ENCODE measurements at places on chromosomes 7 and 10. TPM values are rescaled to one million over a fixed set of nuclear protein-coding genes. Genes with fewer than 3 reads are reported as not detected.

MMD2 gene
- total RNA-seq = 5.7 TPM

TUBAL3 gene
- total RNA-seq = 0.49 TPM

HTR5A gene
- 0.22 TPM for total RNA-seq

NME8 gene
- total RNA-seq = not detected

SEMA3E gene
- total RNA-seq = 9.2 TPM

ZNF467 gene
- total RNA-seq = 4.6 TPM

GPC2 gene
- total RNA-seq = 28.8 TPM

VWDE gene
- total RNA-seq = 1.4 TPM

HYAL4 gene
- total RNA-seq = not detected

PRF1 gene
- 0.71 TPM for total RNA-seq

ASAH2 gene
- 1.5 TPM for total RNA-seq

SUV39H2 gene
- 31.0 TPM for total RNA-seq

ZNF248 gene
- 59.9 TPM for total RNA-seq

SFTPD gene
- 1.1 TPM for total RNA-seq

KLF14 gene
- total RNA-seq = 0.16 TPM

IGFBP3 gene
- total RNA-seq = 105 TPM

ASIC3 gene
- 4.4 TPM for total RNA-seq

ZNF3 gene
- 61.1 TPM for total RNA-seq

WDR91 gene
- total RNA-seq = 19.0 TPM

GPR15LG gene
- total RNA-seq = not detected

TMEM236 gene
- total RNA-seq = 0.44 TPM

ANKRD1 gene
- 5.3 TPM for total RNA-seq

TSC22D4 gene
- 29.0 TPM for total RNA-seq

CFAP43 gene
- 6.3 TPM for total RNA-seq

TACR2 gene
- total RNA-seq = not detected

FAM221A gene
- total RNA-seq = 21.3 TPM

TWIST1 gene
- 24.9 TPM for total RNA-seq

RBP3 gene
- 348 TPM for total RNA-seq

USP54 gene
- 54.2 TPM for total RNA-seq

VGF gene
- 2.2 TPM for total RNA-seq

PRPF18 gene
- total RNA-seq = 61.7 TPM

SLC26A5 gene
- total RNA-seq = 0.71 TPM

CDCA7L gene
- 61.2 TPM for total RNA-seq

ZNF365 gene
- total RNA-seq = 2.9 TPM

SEC31B gene
- 8.2 TPM for total RNA-seq

SKIDA1 gene
- 11.4 TPM for total RNA-seq

TEX47 gene
- not detected for total RNA-seq

FKBP6 gene
- not detected for total RNA-seq

SNX13 gene
- 107 TPM for total RNA-seq

IFIT1B gene
- 1.0 TPM for total RNA-seq

ABCB1 gene
- total RNA-seq = 8.0 TPM

IFIT1 gene
- total RNA-seq = 17.8 TPM

COL17A1 gene
- total RNA-seq = 17.3 TPM

PTF1A gene
- 2.8 TPM for total RNA-seq

UPK3BL2 gene
- total RNA-seq = 64.4 TPM

EN2 gene
- total RNA-seq = 0.11 TPM

IL6 gene
- total RNA-seq = not detected

IFRD1 gene
- 68.0 TPM for total RNA-seq

RASSF4 gene
- 48.5 TPM for total RNA-seq

PDZD7 gene
- 2.1 TPM for total RNA-seq

SEMA4G gene
- total RNA-seq = 6.6 TPM

FBXO24 gene
- 2.5 TPM for total RNA-seq

ARPC1A gene
- total RNA-seq = 74.1 TPM

WNT2 gene
- 2.6 TPM for total RNA-seq
